ENCODE measurements at places on chromosomes 4 and X.

GRCh38 chrX:20128670-20129069 is 12.0 kb upstream of the MAP7D2 start:
- no peak for DNase-seq

- DNase-seq: no peak
These were observed 104.4 kb downstream of the UCHL1 start for GRCh38 chr4:41360921-41361793.

GRCh38 chrX:137286423-137286822 is 252.6 kb upstream of the GPR101 start:
- no peak for DNase-seq

- no peak for DNase-seq
These were observed 49.6 kb downstream of the RRAGB start for GRCh38 chrX:55767100-55767499.

GRCh38 chrX:10157032-10157341 is 212 bp downstream of the CLCN4 start:
- DNase-seq: no peak

DNA sequence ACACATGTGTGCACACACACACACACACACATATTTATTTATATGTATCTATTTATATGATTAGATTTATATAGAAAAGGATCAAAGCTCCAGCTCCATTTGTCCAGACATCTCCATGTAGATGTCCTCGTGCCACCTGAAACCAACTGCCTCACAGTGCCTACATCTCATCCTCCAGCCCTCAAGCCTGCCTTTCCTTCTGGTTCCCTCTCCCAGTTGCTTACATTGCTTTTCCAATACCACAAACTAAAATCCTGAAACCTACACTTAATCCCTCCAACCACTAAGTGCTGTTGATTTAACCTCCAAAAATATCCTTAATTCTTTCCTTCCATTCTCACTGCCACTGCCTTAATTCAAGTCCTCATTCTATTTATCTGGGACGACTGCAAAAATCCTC is 51.4 kb downstream of the STBD1 start:
- DNase-seq: no peak

DNA sequence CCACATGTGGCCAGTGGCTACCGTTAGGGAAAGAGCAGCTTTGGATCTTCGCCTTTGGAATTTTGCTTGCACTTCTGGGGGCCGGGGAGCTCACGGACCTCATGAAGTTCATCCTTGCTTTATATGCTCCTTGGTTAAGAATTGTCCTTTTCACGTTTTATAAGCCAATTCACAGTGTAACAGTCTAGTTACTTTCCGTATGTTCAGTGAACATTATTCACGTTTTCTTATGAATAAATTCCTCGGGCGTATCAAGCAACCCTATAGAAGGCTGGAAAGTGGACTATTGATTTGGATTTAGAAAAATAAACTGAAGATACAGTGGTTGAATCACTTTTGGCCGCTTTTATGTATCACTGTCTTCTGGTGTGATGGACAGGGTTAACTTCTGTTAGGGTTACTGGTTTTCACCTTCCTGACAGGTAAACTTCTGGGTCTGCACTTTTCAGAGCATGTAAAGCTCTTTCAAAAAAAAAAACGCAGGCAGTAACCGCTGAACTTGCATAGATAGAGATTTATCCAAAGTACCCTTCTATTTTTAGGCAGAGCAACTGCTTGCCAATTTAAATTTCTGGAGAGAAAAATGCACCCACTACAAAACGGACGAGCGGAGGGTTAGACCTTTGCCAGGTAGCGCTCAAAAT is 569 bp upstream of the PDLIM5 start:
- DNase-seq: no peak

DNA sequence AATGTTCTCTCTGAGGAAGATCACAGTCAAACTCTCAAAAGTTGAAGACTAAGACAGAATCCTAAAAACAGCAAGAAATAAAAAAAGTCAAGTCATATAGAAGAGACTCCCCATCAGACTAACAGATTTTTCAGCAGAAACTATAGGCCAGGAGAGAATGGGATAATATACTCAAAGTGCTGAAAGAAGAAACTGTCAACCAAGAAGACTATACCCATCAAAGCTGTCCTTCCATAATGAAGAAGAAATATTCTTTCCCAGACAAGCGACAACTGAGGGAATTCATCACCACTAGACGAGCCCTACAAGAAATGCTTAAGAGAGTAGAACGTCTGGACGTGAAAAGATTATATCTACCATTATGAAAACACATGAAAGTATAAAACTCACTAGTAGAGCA is 22.0 kb downstream of the TLR6 start:
- no peak for DNase-seq

DNA sequence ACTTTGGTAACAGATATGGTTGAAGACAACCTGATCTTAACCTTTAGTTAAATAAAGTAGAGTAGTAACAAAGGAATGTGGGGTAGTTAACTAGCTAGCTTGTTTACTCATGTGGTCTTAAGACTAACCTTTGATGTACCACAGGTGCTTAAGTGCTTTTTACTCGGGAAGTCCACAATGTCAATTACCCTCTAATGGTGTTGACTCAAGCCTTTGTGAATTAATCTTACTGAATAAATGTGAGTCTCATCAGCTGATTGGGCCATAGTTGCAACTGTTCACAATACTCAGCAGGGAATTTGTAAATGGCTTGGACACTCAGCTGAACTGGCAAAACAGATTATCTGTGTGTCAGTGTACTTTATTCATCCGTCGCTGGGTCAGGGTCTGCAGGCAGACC is 119.0 kb upstream of the UGT8 start:
- no peak for DNase-seq

- no peak for DNase-seq
These were observed 194.4 kb upstream of the LDB2 start for GRCh38 chr4:17092736-17093437.

- no peak for DNase-seq
These were observed 27.4 kb downstream of the RNF212 start for GRCh38 chr4:1086011-1086410.

GRCh38 chr4:29970626-29971025 is 749.5 kb upstream of the PCDH7 start:
- DNase-seq: no peak

DNA sequence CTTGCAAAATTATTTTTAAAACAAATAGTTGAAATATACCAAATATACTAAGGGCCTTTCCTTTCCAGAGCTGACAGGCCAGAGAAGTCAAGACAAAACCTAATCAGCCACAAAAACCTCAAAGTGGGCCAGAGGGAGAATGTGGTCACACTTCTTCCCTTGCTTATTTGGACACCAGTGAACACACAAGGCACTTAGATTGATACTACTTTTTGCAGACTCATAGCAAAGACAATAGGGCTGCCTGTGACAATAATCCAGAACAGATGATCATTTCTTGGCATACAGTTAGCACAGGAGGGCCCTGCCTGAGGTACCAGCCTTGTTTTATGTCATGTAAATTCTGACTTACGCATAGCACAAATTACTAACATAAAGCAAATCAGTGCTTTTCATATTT is 215.7 kb upstream of the NEIL3 start:
- DNase-seq: no peak

- no peak for DNase-seq
These were observed 257.7 kb downstream of the THOC2 start for GRCh38 chrX:123475068-123475724.

GRCh38 chr4:77123411-77123810 is 33.6 kb upstream of the CCNG2 start:
- DNase-seq: no peak

GRCh38 chr4:152392079-152392478 is 143.8 kb downstream of the FBXW7 start:
- DNase-seq: no peak

DNA sequence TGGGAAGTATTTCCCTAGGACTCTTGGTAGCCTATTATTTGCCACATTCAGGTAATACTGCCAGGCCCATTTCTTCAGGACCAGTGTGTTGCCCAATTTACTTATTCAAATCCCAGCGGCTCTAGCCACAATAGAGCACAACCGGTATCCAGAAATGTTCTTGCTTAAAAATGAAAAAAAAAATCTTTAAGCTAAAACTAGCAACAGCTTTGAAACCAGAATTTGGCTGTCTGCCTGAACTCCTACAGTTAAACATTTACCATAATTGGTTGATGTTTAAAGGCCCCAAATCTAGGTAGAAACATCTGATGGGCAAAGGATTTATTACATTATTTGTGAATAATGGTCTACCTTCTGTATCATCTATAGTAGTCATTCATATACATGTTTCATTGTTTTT is 930 bp upstream of the SLITRK4 start:
- no peak for DNase-seq

DNA sequence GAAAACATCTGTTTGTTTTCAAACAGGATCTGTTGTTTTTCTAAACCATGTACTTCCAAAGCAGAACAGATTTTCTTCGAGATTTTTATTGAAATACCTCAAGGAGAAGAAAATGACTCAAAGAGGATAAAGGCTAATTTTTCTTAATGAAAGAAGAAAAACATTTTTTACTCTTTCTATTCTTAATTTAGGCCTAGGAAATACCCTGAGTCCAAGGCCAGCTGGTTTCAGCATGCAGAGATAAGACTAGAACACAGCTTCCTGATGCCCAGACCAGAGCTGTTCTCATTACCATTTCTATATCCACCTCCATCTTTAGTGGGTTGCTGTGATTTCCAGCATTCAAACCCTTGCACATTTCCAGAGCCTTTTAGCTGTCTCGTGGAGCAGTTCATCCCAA is 18.3 kb downstream of the GAB1 start:
- DNase-seq: no peak

- no peak for DNase-seq
These were observed 458.9 kb upstream of the FSTL5 start for GRCh38 chr4:162622664-162623063.

- no peak for DNase-seq
These were observed 880 bp upstream of the TEX13A start for GRCh38 chrX:105221374-105221773.

- DNase-seq: no peak
These were observed 39.8 kb downstream of the GRIA3 start for GRCh38 chrX:123223859-123224258.

- peak; percentile 86 for DNase-seq
These were observed 41.2 kb downstream of the SH3RF1 start for GRCh38 chr4:169229571-169230028.

DNA sequence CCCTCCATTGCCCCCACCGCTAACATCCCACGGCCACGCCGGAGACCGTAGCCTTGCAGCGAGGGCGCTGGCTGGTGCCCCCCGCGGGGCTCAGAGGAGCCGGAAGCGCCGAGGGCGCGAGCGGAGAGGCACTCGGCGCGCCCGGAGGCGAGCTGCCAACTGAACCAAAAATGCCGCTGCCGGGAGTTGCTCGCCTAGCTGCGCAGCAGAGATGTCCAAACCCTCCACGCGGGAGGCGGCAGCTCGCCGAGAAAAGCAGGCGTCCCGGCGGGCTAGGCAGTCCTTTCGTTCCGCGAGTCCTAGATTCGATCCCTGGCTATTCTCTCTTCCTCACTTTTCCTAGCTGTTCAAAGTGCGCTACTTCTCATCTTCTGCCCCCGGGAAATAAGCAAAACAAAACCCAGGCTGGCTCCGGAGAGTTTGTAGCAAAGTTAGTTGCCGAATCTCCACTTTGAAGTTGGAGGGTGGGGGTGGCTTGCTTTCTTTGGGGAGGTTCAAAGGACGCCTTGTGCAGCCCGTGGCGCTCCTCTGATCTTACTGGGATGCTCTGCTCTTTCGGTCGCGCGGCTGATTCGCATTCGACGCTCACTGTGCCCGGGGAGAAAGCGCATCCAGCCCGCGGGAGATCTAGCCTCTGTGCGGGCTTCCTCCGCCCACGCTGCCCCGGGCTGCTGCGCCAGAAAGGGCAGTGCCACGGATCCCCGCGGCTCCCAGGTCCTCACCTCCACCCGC is 723 bp downstream of the NKX6-1 start:
- DNase-seq: no peak

DNA sequence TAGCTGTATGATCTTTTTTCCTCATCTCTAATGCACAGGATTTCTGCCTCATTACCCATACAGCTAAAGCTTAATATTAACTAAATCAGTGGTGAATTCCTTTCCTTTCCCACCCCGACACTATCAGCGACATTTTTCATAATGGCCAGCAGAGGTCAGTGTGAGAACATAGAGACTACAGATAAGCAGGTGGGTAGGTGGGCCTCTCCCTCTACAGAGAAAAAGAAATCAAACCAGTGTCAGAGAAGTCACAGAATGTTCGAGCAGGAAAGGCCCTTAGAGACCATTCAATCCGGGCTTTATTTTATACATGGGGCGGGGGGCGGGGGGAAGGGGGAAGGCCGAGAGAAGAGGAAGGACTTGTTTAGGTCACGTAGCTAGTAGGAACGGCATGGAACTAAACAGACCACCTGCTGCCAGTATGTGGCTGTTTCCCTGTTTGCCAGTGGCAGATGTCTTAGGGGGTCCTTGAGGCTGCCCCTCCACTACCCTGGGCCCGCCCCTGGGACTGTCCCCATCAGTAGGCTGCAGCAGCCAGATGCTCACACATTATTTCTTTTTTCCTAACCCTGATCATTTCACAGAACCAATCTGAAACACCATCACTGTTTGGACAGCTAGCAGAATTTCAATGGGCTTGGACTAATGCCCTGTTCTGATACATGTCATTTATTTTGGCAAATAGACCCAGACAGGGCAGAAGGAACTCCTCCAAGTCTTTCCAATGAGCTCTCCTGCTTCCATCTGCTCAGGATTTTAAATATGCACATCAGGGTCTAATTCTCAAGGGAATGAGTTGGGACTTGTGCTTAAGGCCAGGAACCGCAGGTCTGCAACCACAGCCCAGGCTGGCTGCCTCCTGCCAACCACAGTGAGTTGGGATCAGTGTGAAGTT is 133.4 kb downstream of the ATG4A start:
- no peak for DNase-seq

- DNase-seq: no peak
These were observed 695 bp upstream of the PIGA start for GRCh38 chrX:15336023-15336413.

GRCh38 chr4:127669691-127670090 is 36.9 kb downstream of the INTU start:
- no peak for DNase-seq

GRCh38 chrX:108165383-108166111 is 74.0 kb downstream of the ATG4A start:
- no peak for DNase-seq

- DNase-seq: no peak
These were observed 55.7 kb downstream of the PITX2 start for GRCh38 chr4:110567214-110567613.

DNA sequence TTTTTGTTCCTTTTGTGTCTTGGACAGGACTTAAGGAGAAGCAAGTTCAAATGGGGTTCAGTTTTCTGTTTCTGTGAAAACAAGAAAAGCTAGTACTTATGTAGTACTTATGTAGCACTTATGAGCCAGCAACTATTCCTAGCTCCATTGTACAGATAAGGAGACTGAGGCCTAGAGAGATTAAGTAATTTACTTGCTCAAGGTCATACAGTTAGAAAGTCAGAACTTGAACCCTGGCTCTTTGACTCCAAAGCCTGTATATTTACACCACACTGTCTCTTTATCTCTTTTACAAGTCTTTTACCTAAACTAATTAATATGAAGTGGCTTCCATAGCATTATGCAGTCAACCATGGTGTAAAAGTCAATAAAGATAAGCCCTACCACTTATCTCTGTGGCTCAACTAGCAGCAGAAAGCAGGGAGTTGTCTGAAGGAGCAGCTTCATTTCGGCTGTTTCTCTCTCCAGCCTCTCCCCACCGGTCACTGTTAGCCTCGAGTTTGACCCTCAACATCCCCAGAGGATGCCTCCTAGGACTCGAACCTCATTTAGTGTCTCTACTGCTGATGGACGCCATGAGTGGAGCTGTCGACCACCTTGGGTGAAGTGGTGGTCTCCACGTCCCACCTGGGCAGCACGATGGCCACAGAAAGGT is 209.9 kb downstream of the SHROOM3 start:
- DNase-seq: no peak

GRCh38 chr4:68469482-68469881 is 22.2 kb downstream of the TMPRSS11E start:
- no peak for DNase-seq

Data from AG04449 (cell line).